ENCODE measurements at places on chromosomes 4 and X.

GRCh38 chr4:151530230-151530629 is 121.3 kb downstream of the FHIP1A start:
- DNase-seq = no peak
- H3K36me3 ChIP-seq = no peaks in the 10 kb centered on the region
- H3K27ac ChIP-seq = no peak overlapping the region
- H3K27me3 ChIP-seq = no peaks in the 10 kb centered on the region
- no peaks in the 10 kb centered on the region for H3K4me1 ChIP-seq

DNA sequence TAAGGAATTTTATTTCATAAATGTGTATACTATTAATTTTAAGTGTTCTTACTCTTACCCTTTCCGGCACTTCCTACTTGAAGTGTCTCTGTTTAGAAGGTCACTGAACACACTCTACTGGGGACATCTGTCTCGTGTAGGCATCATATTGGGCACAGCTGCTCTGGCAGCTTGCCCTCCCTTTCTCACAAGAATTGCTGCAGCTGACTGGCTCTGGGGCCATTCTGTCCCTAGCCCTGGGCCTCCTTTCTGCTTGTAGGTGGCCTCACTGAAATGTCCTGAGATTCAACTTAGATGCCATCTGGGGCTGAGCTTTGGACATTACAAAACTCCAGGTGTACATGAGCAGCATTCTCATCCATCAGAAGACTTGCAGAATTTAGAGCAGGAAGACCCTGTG is 49.6 kb downstream of the SMAD1 start:
- no peaks in the 10 kb centered on the region for H3K36me3 ChIP-seq
- H3K4me1 ChIP-seq = no peaks in the 10 kb centered on the region
- H3K27ac ChIP-seq = no peak overlapping the region

DNA sequence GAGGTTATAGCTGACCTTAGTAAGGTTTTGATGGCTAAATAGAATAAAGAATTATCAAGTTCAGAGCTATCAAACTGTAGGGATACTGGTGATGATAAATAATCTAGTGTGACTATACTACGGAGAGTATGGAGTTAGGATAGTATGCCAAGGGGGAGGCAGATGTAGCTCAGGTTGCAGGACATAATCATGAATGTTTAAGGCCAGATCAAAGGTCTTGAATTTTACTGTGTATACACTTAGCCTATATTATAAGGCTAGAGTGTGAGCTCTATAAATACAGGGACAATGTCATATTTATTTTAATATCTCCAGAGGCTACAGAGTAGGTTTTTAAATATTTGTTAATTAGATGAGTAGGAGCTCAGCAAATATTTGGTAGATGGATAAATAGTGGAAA is 131.1 kb upstream of the STIM2 start:
- no peaks in the 10 kb centered on the region for H3K27me3 ChIP-seq
- no peak overlapping the region for H3K4me3 ChIP-seq
- H3K4me1 ChIP-seq = peaks cover 3% of the 10 kb centered on the region

DNA sequence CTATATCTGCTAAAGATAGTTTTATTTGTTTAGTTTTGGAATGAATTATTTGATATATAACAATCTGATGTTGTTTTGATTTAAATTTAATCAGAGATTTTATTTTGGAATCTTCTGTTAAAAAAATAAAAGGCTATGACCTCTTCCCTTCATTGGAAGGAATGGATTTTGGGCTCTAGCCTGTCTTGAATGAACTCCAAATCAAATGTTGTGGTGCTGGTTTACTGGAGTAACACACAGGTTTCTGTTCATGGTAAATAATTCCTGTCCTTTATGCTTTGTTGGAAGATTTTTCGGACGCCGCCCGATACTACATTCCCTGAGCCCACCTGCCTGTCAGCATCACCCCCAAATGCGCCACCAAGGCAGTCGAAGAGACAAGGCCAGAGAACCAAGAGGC is 291.1 kb downstream of the ARHGAP10 start:
- H3K4me1 ChIP-seq = no peaks in the 10 kb centered on the region
- no peaks in the 10 kb centered on the region for H3K27me3 ChIP-seq
- no peaks in the 10 kb centered on the region for H3K36me3 ChIP-seq
- no peak overlapping the region for H3K27ac ChIP-seq

DNA sequence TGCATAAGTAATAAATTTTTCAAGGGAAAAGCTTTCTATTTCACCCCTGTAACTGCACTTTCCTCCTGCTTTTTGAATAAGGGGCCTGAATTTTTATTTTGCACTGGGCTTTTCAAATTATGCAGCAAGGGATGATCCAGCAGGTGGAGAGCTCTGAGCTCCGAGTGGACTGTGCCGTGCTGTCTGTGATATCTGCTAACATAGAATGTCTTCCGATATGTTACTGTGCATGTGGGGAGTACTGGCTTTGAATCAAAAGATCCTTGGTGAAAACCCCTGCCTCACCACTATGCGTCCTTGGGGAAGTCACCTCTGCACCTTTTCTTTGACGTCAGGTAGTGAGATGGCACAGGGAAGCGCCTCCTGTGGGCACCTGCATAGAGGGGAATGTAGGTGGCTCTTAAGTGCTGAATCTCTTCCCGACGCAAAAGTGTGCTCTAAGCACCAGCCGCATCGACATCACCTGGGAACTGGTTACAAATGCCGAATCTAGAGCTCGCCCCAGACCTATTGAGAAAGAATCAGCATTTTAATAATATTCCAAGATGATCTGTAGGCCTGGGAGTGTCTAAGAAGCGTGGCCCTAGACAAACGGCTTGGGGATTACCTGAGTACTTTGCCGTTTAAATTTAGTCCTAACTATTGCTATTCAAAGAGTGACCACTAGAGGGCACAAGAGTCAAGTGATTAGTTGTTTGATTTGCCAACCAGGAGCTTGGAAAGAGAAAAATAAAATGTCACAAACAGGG is 19.2 kb upstream of the WFS1 start:
- peaks cover 25% of the 10 kb centered on the region for H3K27me3 ChIP-seq
- H3K27ac ChIP-seq = no peak overlapping the region
- H3K36me3 ChIP-seq = no peaks in the 10 kb centered on the region
- H3K4me1 ChIP-seq = peaks cover 4% of the 10 kb centered on the region

DNA sequence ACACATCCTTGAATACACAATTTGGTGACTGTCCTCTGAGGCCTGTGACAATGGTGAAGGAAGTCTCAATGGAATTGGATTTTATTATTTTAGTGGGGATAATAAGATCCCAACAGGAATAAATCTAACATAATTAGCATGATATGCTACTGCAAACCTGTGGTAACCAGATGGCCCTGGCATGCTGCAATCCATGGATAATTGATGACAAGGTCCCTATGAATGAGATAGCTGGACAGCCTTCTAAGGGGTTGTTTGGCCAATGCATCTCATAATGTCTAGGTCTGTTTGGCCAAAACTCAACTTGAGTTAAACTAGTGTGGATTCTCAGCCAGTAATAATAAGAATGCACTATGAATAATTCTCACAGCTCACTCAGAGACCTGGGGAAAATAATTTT is 145.3 kb upstream of the GALNTL6 start:
- no peaks in the 10 kb centered on the region for H3K4me1 ChIP-seq
- no peak overlapping the region for H3K4me3 ChIP-seq
- DNase-seq = no peak
- H3K36me3 ChIP-seq = no peaks in the 10 kb centered on the region

DNA sequence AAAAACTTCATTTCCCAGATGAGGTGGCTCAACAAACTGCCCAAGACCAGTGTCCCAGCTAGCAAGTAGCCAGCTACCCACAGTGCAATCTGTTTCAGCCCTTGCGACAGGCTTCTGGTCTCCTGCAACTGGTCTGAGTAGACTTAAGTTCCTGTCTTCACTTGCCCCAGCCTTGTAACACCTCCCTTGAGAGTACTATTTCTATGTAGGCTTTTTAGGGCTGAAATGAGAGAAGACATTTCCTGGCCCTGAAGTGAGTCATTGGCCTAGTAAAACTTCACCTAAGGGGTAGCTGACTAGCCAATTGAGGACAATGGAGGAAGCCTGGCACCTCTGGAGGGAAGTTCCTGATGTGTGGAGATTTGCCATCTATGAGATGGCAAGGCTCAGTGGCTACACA is 80.1 kb upstream of the STIM2 start:
- no peaks in the 10 kb centered on the region for H3K4me1 ChIP-seq
- H3K4me3 ChIP-seq = no peak overlapping the region
- peaks cover 5% of the 10 kb centered on the region for H3K36me3 ChIP-seq
- no peak overlapping the region for H3K27ac ChIP-seq

DNA sequence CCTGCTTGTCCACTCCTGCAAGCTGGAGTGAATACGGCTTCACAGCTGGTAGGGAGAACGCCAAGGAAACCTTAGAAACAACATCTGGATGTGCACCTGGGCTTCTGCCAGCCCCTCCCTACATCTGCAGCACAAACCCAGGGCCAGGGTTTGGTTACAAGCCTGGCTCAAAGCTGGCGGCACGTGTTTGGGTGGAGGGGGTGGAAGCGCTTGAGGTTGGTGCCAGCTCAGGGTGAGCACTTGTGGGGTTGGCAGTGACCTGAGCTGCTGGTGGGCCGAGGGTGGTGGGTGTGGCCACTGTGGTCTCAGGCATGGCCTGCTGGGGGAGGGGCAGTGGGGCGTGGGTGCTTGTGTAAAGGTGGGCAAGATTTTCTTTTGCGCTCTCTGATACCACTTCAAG is 15.6 kb downstream of the ELF4 start:
- no peak for DNase-seq
- no peak overlapping the region for H3K4me3 ChIP-seq
- peaks cover 92% of the 10 kb centered on the region for H3K4me1 ChIP-seq

DNA sequence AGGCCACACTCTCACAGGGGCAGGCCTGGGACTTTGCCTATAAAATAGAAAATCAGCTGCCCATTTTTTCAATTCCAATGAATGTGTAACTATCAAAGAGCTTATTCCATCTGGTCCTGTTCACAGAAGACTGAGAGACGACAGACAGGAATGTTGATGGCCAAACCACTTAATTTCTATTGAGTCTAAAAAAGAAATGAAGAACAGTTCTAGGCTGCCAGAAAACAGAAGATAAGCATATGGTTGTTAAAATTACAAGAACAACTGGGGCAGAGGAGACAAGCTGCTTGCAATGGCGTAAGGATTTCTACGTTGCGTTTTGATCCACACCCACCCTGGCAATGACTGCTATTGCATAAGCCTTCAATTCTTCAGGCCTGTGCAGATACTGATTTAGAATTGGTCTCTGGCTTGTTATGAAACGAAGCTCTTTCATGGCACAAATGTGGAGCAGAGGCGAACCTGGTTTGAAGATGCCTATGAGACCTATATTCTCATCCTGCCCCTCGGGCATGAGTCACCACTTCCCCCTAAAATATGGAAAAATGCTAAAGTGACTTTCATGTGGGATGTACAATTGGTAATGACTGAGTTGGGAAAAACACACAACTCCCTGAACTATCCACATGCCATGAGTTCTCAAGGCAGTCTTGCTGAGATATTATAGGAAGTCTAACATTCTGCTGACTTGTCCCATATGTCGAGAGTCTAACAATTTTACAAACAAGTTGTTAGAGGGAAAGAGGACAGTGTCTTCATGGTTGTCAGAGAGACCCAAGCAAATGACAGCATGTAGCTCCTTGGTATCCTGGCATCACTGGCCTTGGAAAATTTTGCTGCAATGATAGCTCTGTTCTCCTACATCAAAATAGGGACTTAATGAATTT is 37.9 kb upstream of the SORBS2 start:
- H3K36me3 ChIP-seq = no peaks in the 10 kb centered on the region
- DNase-seq = no peak
- no peak overlapping the region for H3K27ac ChIP-seq

- H3K36me3 ChIP-seq = no peaks in the 10 kb centered on the region
- no peak for DNase-seq
- H3K27me3 ChIP-seq = no peaks in the 10 kb centered on the region
- H3K4me1 ChIP-seq = no peaks in the 10 kb centered on the region
Measured at GRCh38 chr4:78237360-78237759, 180.2 kb downstream of the FRAS1 start.

DNA sequence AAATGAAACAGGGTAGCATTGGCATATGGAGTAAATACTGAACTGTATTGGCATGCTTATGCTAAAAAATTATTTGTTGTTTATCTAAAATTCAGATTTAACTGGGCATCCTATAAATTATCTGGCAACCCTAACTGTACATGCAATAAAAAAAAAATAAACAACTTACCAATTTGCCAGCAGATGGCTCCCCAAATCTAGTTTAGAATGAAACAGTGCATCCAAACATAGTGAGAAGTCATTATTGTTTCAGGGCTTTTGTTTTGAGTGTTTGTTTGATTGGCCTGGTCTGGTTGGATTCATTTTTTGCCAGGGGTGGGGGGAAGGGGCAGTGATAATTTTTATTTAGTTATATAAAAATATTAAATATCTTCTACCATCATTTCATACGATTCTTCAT is 12.8 kb upstream of the NSUN7 start:
- DNase-seq = no peak
- no peaks in the 10 kb centered on the region for H3K4me1 ChIP-seq
- no peak overlapping the region for H3K4me3 ChIP-seq
- H3K27ac ChIP-seq = no peak overlapping the region
- H3K36me3 ChIP-seq = no peaks in the 10 kb centered on the region
